ENCODE measurements at places on chromosomes 2 and 18.

DNA sequence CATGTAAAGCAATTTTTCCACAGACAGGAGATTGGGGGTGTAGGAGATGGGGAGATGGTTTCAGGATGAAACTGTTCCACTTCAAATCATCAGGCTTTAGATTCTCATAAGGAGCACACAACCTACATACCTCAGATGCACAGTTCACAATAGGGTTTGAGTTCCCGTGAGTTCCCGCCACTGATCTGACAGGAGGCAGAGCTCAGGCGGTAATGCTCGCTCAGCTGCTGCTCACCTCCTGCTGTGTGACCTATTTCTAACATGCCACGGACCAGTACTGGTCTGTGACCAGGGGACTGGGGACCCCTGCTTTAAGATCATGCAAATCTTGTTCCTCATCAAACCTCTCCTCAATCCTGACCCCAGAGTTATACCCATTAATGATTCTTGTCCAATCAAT is 70.1 kb downstream of the RPE start:
- no peak for DNase-seq

- no peak for DNase-seq
Measured at GRCh38 chr2:34899079-34899478, 1300.0 kb upstream of the FAM98A start.

GRCh38 chr2:227772932-227773331 is 27.2 kb downstream of the SCYGR8 start:
- DNase-seq, result no peak

GRCh38 chr2:41859615-41860514 is 188.0 kb upstream of the PKDCC start:
- DNase-seq, result peak; percentile 44

GRCh38 chr2:113282747-113283533 is 4.2 kb upstream of the PAX8 start:
- DNase-seq, result peak; percentile 43

GRCh38 chr2:4909346-4910009 is 782.7 kb upstream of the SOX11 start:
- DNase-seq, result no peak

GRCh38 chr2:158142165-158142564 is 40.5 kb downstream of the UPP2 start:
- no peak for DNase-seq

GRCh38 chr2:165629776-165630175 is 160.3 kb downstream of the CSRNP3 start:
- no peak for DNase-seq

GRCh38 chr2:100936972-100937542 is 65.0 kb upstream of the RPL31 start:
- DNase-seq, result no peak

DNA sequence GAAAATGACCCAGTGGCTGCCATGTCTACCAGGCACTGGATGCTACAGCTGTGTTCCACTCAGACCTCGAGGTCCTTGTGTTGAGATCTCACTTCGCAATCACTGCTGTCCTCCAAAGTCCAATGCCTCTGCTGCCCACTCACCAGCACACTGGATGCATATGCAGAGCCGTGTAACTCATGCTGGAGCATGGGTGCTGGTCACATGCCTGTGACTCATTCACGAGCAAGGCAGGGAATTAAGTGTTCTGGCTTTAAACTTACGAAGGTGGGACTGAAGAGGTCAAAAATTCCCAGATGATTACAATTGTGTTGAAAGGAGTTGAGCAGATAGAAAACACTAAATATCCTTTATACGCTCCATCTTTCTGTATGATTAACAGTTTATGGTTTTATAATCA is 417.5 kb downstream of the NUP35 start:
- DNase-seq, result no peak

GRCh38 chr2:150938527-150938926 is 323.1 kb downstream of the RBM43 start:
- DNase-seq, result peak; percentile 17

DNA sequence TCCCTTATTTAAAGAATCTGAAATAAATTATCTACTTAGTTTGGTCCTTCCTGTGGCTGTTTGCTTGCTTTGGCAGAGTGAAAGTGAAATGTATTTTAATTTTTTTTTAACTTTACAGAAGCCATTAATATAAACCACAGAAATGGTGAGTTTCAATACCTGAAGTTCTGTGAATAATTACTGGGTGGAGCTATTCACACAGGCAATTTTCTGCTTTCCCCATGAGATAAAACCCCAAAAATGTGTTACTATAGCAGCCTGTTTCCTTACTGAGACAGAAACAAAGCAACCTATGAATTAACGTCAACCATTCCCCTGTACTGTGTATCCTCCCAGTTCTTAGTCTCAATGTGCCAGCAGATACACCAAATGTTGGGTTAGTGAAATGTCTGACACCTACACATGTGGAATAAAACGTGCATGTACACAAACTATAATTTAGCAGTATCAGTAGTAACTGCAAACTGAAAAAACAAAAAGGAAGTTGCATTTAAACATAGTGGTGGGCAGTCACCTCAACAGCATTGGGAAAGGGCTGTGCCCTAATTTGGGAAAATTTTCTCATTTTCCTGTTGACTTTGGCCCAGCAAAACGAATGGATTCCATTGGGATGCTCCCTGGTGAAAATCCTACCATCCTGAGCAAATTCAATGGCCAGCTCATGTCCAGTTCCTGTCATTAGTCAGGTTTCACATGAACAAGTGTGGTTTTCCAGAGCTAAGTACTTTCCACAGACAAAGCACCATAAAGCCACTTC is 73.1 kb upstream of the RMDN2 start:
- DNase-seq, result no peak

DNA sequence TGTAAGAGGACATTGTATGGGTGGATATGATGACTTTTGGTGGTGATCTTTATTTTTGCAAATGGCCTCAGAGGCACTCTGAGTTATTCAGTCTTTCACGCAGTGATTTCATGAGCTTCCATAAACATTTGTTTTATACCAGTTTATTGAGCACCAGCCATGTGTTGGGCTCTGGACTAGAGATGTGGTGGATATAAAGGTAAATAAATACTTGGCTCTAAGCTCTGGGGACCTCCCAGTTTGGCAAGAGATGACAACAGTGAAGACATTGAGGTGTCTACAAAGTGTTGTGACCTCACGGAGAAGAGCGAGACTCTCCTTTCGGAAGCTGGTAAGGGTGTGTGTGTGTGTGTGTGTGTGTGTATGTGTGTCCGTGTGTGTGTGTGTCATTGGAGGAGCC is 146.4 kb downstream of the TANC1 start:
- no peak for DNase-seq

DNA sequence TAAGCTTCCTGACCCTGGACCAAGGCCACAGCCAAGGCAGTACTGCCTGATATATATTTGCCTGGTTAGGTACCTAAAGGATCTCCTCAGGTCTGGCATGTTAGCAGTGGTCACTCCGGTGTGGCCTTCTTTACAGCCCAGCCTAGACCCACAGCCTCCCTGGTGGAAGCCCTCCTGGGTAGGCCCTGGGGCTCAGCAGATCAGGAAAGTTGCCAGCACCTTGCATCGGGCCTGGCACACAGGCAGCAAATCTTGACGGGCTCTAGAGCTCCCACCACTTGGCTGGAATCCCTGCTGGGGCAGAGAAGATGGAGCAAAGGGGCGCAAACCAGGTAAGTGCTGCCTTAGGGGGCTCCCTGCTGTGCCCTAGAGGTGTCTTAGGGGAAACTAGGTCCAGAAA is 40.9 kb upstream of the ATP6V1B1 start:
- no peak for DNase-seq

DNA sequence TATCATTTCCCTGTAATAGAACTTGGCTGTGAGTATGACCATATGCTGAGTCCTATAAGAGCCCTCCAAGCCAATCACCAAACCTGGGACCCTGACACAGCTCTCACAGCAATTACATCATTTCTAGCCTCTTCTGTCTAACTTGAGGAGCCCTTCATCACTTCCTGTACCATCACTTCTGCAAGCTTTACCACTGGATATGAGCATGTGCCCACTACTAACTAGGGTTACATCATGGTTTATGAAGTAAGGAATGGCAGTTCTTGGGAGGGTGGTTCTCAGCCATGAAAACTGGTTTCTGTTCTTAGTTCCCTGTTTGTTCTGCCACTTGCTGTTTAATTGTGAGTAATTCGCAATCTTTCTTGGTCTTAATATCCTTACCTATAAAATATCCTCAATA is 31.0 kb upstream of the EPB41L3 start:
- no peak for DNase-seq

DNA sequence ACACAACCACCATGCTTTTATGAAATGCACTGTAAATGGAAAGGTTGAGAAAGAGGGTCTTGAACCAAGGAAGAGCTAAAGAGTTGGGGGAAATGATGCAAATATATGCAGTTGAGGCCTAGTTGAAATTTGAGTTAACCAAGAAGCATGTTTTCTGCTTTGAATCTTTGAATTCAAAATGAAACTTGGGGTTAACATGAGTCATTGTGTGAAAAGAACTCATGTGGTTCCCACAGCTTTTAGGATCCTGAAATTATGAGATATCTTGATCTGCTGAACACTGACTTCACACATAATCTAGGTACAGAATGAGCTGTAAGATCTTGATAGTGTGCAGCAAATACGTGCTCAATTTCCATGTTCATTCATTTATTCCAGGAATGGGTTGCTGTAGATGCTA is 422.9 kb upstream of the TRIB2 start:
- no peak for DNase-seq

DNA sequence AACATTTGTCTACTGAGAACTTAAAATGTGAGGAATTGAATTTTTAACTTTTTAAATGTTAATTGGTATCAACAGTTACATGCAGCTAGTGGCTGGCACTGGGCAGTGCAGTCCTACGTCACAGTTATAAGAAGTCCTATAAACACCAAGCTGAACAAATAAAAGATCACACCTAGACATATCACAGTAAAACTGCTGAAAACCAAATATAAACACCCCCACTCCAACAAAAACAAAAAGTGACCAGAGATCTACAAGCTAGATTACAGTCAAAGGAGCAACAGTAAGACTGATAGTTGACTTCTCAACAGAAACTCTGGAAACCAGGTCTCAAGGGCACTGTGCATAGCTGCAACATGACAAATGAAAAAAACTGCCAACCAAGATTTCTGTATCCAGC is 19.4 kb downstream of the TLK1 start:
- DNase-seq, result no peak

- DNase-seq, result peak; percentile 96
Measured at GRCh38 chr18:61703508-61703907, 189.3 kb downstream of the RNF152 start.

DNA sequence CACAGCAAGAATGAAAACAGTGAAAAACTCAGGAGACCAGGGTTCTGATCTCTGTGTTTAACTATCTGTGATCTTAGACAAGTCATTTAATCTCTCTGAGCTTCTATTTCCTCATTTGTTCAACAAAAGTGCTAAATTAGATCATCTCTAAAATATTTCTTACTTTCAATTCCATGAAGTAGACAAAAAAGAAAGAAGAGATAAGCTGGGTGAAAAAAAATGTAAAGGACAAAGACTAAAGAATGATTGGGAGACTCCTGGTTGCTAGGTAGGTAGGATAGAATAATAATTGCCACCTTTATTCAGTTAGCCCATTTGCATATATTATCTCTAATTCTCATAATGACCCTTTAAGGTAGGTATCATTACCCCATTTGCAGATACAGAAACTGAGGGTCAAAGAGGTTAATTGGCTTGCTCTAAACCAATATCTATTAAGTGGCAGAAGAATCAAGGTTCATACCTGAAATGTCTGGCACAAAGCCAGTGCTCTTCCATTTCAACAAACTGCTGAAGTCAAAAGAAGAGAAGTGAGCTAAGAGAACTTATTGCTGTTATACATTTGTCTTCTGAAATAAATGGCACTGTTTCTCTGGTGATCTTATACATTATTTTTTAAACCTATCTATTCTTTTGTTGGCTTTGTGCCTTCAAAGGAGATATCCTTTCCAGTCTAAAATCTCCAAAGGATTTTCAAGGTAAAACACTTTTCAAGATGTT is 141.7 kb downstream of the OTX1 start:
- DNase-seq, result no peak

DNA sequence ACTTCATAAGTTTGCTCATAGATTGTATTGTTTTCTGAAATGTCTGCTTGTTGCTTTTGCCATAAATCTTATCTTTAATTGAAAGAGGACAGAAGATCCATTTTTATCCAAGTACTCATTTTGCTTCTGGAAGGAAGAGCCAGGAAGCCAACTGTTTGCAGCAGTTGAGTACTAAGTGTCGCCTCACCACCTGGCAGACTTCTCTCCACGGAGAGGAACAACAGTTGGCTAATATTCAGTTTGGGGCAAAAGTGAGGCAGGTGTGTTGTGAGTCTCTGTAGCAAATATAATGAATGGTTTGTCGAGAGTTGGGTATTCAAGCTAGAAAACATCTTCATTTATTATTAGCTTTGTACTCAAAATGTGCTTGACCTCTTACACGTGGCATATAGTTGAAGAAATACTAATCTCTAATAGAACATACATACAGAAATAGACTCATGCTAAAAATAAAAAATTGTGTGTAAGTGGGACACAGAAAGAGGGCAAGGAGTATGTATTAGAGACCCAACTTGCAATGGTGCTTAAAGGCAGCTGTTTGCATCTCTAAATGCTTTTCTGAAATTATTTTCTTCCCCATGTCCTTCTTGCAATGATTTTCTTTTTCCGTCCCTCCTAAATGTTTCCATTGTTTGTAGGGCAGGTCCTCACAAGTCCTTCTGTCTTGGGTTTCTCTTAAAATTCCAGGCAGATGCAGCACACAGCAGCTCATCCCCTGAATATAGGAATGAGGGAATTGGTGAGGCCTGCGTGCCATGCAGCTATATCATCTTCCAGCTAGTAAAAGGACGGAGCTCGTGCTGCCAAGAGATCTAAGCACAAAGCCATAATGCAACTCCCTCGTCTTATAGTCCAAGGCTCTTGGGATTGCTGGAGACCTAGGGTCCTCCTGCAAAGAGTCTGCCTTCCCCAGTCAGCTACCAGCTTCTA is 44.8 kb upstream of the MAP3K20 start:
- no peak for DNase-seq

GRCh38 chr2:228846161-228846560 is 424.9 kb downstream of the PID1 start:
- DNase-seq, result peak; percentile 53

GRCh38 chr2:179715871-179716270 is 145.5 kb downstream of the ZNF385B start:
- DNase-seq, result no peak

DNA sequence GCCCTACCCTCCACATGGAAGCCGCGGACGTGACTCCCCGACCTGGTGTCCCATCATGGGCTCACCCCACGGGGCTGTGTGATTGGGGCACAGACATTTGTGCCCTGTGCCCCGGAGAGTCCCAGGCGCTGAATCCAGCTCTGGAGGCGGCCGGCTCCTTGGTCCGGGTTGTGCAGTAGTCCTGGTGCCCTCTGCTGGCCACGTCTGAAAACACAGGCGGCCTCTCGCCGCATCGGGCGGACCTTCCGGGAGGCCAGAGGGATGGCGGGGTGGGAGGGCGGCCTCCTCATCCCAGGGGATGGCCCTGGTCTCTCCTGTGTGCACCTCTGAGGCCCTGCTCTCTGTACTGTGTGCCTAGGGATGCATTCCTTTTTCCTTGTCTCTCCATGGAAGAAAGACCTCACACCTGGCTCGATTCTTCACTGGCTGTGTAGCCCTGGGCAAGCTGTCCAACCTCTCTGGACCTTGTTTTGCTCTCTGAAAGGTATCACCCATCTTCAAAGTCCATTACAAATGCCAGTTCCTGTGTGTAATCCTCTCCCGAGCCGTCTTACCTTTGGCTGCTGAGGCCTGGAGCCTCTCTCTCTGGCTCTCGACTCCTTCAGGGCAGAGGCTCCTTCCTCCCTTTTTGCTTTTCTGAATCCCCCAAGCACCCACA is 27.6 kb downstream of the CELF4 start:
- DNase-seq, result peak; percentile 50

GRCh38 chr18:24369426-24369825 is 28.2 kb downstream of the OSBPL1A start:
- peak; percentile 17 for DNase-seq

Data from fibroblast of gingiva (primary cell).